ENCODE measurements at places on chromosomes 7 and 10.

GRCh38 chr7:111357691-111358090 lies 204.6 kb downstream of the IMMP2L start:
- no peak for DNase-seq

- DNase-seq = no peak
These were observed 39.9 kb downstream of the RBM17 start for GRCh38 chr10:6128591-6129251.

DNA sequence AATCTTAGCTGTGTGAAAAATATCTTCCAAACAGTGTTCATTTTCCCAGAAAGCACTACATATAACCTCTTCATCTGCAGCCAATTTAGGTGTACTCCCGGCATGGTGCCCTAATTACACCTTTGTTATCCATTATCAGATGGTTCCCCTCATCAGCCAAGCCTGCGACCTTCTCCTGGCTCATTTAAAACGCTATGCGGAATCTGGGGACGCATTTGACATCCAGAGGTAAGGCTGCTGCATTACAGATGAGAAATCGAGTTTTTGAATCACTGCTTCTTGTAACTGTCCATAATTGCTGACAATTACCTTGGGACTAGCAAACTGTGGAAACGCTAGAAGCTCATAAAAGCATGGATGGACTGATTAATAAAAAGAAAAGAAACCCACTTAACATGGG lies 109.5 kb downstream of the PARP12 start:
- no peak for DNase-seq

DNA sequence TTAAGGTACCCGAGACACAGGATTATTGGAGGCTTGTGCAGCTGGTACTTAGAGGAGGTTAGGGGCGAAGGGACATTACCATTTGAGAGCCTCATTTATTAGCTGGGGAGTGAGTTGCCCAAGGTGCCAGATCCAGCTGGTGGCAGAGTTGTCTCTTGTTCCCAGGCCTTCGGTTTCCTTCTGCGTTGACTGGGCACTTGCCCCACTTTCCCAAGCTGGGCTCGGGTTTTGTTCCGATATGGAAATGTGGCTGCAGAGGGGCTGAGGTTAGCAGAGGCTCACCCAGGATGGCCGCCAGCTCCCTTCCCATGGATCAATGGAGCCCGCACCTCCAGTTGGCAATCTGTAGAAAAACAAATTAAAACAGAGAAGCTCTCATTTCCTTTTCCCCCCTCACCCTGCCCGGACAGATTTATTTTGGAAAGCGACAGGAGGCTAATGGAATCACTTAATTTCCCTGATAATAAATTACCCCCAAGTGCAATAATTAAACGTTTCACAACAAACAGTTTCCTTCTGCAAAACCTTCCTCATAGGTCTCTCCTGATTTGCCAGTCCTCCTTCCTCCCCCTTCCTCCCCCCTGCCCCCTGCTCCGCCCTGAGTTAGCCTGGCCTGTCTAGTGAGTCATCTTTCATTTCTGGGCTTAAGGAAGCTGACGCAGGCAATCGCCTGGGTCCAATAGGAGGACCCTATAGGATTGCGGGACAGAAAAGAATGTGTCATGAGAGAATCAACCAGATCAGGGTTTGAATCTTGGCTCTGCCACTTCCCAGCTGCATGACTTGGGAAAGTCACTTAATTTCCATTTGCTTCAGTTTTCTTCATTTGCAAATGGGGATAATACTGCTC lies 51.7 kb downstream of the ADRA2A start:
- peak; percentile 31 for DNase-seq

- DNase-seq = no peak
These were observed 1.7 kb upstream of the SMNDC1 start for GRCh38 chr10:110306452-110306768.

DNA sequence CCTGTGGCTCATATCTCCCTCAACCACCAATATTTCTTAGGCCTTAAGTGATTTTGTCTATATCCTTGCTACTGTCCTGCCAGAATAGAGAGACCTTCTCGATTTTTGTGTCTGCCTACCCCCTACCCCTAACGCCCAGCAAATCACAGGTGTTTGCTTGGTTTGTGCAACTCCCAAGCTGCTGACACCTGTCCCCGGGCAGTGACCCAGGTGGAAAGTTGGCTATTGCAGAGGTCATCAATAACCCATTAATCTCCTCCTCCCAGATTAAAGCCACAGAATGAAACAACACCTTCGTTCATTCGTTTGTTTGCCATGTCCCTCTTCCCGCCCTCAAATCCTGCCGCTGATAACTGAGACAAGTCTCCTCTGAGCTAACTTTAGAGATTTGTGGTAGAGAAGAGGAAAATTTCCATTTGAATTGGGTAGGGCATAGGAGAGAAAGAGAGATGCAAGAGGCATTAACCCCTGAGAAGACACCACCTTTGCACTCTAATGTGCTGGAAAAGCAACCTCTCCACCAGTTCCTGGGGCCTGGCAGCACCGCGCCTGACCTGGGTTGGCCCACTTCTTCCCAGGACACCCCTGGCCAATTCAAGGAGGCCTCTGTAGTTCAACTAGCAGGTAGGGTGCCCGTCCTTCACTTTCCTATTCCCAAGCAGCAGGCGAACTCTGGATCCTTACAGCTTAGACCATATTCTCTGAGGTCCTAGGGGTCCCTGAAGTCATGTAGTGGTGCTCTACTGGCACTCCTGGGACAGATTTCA lies 3.0 kb downstream of the NEUROG3 start:
- DNase-seq = no peak

GRCh38 chr10:42640610-42641229 lies 2.4 kb upstream of the ZNF33B start:
- DNase-seq = no peak

DNA sequence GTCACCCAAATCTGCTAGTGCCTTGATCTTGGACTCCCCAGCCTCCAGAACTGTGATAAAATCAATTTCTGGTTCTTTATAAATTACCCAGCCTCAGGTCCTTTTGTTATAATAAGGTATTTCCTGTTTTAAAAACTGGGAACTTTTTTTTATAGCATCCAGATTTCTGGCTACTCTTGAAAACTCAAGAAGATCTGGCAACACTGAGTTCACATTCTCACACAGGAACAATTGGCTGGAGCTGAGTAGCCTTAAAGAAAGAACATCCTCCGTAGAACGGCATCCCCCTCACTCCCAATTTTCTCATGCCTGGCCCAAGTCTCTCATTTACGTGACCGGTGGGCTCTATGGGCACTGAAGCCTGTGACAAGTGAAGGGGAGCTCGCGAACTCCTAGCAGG lies 47.1 kb downstream of the SLC35G1 start:
- DNase-seq = no peak

- DNase-seq = no peak
These were observed 229.5 kb upstream of the ADARB2 start for GRCh38 chr10:1966712-1967376.

DNA sequence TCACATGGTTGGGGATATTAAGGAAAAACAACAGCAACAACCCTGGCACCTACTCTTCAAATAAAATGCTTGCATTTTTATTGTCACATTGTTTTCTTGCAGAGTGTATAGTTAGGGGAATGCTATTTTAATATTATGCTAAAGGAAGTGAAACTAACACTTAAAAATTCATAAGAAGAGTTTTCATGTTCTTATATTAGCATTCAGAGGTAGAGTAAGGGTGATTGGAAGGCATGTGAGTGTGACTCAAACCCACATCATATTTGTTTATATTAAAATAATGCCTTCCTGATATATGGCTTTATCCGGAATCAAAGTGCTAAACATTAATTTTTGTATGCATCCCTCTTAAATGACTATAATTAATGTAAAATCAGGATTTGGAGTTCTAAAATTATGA lies 59.8 kb upstream of the TES start:
- no peak for DNase-seq

DNA sequence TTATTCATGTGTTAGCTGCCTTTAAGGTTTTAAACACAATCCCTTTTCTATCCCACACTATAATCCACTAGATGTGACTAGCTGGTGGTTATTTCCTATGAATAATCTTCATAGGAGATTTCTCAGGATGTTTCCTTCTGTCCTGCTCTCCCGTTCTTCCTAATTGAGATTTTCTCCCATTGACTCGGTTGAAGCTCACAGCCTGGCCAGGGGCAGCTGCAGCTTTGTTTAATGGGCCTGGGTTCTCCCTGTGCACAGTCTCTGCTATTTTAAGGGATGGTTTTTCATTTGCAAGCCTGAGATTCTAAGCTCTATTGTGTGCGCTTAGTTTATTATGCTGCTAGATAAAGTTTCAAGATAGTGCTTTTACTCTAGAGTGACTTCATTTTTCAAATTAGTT lies 283.4 kb upstream of the AOAH start:
- DNase-seq = no peak

GRCh38 chr10:121532292-121532864 lies 65.9 kb downstream of the FGFR2 start:
- DNase-seq = no peak

All from NCI-H2029 (cell line).